ENCODE measurements at places on chromosomes 5 and 9.

GRCh38 chr9:16262477-16263261, 607.8 kb downstream of the BNC2 start:
- no peak for DNase-seq

GRCh38 chr5:134818776-134819175, 27.0 kb upstream of the C5orf24 start:
- no peak for DNase-seq

DNA sequence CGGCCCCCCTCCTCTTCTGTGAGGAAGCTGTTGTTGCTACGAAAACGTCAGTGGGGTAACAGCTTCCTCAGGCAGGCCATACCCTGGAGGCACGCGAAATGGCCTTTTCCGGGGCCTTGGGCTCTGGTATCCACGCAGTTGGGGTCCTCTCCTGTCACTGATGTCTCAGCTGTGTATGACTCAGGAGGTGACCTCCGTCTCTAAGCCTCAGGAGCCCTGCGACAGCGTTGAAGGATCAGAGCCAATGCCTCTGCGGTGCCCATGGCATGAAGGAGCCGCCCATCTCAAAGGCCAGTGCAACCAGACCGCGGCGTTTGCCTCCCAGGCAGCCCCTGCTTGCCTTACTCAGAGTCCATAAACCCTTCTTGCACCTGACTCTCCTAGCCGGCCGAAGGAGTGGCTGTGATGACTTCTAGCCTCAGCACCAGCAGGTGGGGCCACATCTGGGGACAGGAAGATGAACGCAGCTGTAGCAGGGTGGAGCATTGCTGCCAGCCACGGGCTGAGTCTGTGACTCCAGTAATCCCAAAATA, 1.0 kb upstream of the MXD3 start:
- DNase-seq: no peak

- no peak for DNase-seq
Observed at GRCh38 chr5:58410441-58410840, 49.4 kb downstream of the PLK2 start.

- DNase-seq: no peak
Observed at GRCh38 chr5:72228960-72229359, 91.1 kb downstream of the MRPS27 start.

- DNase-seq: no peak
Observed at GRCh38 chr5:7793895-7794294, 57.0 kb downstream of the CFAP90 start.

GRCh38 chr9:96067004-96067403, 191.5 kb downstream of the ERCC6L2 start:
- DNase-seq: no peak

GRCh38 chr9:104361207-104361606, 142.9 kb upstream of the OR13F1 start:
- DNase-seq: no peak

DNA sequence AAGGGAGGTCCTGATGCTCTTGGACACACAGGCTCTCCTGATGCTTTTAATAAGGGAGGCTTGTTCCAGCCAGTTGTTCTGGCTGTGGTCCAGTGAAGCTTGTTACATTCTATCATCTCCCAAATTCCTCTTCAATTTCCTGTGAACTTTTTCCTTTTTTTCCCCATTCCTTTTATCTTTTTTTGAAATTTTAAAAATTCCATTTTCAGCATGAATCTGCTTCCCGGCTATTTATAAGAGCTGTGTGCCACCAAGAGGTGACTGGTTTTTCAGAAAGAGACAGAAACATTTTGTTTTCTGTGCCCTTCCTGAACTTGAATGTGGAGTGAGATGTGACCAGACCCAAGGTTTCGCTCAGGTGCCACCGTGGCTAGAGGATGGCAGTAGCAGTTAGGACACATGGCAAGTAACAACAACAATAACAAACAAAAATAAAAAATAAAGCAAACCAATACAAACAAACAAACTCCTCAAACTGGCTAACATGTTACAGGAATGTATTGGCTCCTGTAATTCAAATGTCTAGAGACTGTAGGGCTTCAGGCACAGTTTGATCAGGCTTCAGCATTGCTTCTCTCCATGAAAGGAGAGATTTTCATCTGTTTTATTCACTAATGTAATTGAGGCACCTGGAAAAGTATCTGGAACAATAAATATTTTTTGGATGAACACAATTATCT, 121.1 kb downstream of the BOD1 start:
- DNase-seq: no peak

GRCh38 chr5:82673057-82673809, 395.1 kb upstream of the RPS23 start:
- no peak for DNase-seq

GRCh38 chr5:61417340-61417739, 85.3 kb downstream of the ZSWIM6 start:
- no peak for DNase-seq

DNA sequence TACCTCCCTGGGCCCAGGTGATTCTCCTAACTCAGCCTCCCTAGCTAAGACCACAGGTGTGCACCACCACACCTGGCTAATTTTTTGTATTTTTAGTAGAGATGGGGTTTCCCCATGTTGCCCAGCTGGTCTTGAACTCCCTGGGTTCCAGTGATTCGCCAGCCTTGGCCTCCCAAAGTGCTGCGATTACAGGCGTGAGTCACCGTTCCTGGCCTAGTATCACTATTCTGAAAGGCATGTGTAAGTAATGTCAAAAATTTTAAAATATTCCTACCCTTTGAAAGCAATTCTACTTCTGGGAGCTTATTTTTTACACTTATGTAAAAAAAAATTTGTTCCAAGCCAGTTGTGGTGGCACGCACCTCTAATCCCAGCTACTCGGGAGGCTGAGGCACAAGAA, 27.1 kb upstream of the TLE1 start:
- DNase-seq: no peak

DNA sequence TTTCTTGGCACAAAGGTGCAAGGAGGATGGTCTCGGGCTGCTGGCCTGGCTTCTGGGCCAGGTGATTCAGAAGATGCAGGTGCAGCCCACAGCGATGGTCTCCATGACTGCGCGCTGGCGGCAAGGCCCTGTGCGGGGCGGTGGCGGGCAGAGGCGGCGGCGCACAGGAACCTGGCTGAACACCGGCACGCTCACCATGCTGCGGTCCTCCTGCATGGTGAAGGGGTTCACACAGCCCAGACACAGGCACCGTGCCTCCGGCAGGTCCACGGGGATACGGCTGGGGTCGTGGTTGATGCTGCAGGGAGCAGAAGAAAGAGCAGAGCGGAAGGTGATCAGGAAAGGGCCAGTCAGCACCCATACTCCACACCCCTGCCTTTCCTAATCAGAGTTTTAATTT, 4.8 kb downstream of the IL17B start:
- no peak for DNase-seq

DNA sequence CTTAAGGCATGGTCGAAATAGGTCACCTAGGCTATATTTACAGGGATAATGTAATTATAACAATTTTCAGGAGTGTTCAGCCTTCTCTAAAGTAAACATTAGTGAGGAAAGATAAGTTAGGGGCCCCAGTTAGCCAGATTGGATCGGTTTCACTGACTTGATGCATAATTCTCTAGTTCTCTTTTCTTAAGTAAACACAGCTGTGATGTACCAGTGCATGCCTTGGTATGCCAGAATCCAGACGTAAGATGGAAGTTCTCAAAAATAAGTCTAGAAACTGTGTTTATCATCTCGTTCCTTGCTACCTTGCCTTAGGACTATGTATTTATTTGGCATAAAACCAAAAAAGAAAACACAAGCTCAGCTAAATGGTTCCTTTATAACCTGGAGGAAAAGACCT, 442.2 kb upstream of the CLINT1 start:
- DNase-seq: no peak

- no peak for DNase-seq
Observed at GRCh38 chr5:45411971-45412612, 284.1 kb downstream of the HCN1 start.

GRCh38 chr9:93684806-93685543, 108.6 kb downstream of the PHF2 start:
- no peak for DNase-seq

GRCh38 chr9:77769246-77769645, 121.1 kb upstream of the GNA14 start:
- no peak for DNase-seq

DNA sequence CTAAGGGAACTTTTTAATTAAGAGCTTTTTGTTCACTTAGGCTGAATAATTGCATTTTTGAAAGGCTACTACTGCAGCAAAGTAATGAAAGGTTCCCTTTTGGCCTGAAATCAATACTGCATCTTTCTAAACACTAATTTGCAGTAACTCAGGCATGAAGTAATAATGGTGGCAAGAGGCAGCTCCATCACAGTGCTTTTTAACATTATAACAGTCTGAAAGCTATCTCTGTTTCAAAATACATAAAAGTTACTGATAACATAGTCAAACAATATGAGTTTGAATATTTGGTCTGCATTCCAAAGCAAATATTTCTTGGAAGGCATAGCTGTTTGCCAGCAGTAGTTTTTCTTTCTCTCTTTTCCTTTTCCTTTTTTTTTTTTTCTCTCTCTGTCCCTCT, 113.4 kb downstream of the FBN2 start:
- DNase-seq: no peak

GRCh38 chr5:77312413-77312812, 101.9 kb downstream of the PDE8B start:
- DNase-seq: no peak

- DNase-seq: no peak
Observed at GRCh38 chr5:16863469-16863946, 72.6 kb downstream of the MYO10 start.

GRCh38 chr5:138643040-138643791, 68.0 kb upstream of the HSPA9 start:
- DNase-seq: no peak

DNA sequence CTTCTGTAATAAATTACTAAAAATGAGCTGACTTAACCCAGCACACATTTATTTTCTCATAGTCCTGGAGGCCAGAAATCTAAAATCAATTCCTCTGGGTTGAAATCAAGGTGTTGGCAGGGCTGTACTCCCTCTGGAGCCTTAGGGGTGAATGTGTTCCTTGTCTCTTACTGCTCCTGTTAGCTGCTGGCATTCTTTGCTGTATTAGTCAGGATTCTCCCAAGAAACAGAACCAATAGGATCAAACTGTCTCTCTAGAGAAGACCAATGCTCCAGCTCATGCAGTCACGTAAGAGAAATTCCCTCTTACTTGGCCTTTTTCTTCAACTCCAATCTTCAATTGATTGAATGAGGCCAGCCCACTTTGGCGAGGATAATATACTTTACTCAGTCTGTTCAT, 15.3 kb upstream of the CD180 start:
- DNase-seq: no peak

GRCh38 chr9:1938675-1939170, 76.4 kb upstream of the SMARCA2 start:
- DNase-seq: peak; percentile 56

- DNase-seq: no peak
Observed at GRCh38 chr5:141694479-141694878, 12.4 kb upstream of the ARAP3 start.

DNA sequence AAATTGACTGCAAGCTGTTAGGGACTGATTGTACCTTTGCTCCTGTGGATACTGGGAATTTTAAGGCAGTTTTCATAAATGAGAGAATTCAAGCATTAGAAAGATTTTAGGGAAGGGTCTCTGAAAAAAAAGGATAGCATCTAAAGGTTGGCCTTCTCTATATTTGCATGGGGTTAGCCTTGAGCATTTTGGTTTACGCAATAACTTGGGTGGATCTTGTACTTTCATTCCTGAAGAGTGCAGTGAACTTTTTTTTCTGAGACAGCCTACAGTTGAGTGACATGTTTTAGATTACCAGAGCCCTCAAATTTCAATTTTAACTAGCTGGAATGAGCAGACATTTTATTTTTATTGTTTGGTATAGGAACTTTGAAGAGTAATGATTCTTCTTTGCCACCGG, 91.6 kb upstream of the NR3C1 start:
- no peak for DNase-seq

DNA sequence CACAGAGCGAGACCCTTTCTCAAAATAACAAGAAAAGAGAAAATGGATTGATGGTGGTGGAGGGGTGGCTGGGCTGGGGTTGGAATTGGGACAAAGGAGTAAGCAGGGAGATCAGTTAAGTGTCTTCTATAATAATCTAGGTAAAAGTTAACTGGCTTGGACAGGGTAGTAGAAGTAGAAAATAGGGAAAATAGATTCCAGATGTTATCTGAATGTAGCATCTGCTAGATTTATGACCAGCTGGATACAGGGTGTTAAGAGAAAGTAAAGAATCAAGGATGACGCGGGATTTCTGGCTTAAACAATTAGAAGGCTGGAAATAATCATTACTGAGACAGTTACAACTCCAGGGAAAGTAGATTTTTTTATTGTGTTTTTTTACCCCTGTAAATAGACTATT, 13.0 kb downstream of the PPP6C start:
- no peak for DNase-seq

DNA sequence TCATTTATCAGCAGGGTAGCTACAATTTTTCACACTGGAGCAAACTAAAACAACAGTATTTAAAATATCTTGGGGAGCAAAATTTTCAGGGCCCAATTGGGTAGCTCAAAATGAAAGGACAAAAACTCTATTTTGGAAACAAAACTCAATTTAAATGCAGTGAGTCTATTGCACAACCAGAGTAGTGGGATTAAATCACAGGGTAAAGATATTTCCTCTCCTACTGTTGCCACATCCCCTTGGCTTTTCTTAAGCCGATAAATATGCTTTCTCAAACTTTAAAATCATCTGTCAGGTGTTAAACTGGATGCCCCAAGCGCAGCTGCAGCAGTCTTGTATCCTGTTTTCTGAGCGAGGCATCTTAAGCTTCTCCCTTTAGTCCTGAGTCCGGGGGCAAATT, 1474.3 kb upstream of the CDH9 start:
- DNase-seq: no peak

- no peak for DNase-seq
Observed at GRCh38 chr5:149045089-149045460, 17.8 kb downstream of the SH3TC2 start.

DNA sequence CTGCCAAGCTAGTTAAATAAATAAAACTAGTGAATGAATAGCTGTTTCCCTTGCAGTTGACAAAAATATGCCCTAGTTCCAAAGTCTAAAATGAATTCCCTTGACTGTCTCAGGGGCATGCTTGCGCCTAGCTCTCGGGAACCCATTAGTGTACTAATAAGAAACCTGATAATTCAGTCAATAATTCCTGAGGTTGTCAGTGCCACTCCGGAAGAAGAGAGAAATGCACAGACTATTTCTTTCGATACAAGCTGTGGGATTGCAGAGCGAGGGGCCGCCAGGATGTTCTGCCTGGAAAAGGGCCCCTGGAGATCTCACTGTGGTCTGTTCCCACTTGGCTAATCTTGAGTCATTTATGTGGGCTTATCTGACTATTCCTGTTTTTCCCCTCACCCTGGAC, 56.4 kb upstream of the LARP1 start:
- no peak for DNase-seq

- no peak for DNase-seq
Observed at GRCh38 chr9:126773004-126773607, 31.7 kb upstream of the ZBTB43 start.

GRCh38 chr5:42597318-42597937, 159.2 kb upstream of the CCDC152 start:
- DNase-seq: no peak

DNA sequence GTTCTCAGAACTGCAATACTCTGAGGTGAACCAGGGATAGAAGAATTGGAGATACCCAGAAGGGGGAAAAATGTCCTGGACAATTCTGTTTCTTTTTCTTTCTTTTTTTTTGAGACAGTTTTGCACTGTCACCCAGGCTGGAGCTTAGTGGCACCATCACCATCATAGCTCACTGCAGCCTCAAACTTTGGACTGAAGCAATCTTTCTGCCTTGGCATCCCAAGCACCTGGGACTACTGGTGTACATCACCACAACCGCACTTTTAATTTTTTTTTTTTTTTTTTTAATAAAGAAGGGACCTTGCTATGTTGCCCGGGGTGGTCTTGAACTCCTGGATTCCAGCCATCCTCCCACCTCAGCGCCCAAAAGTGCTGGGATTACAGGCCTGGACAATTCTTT, 1.9 kb downstream of the EMB start:
- no peak for DNase-seq

Measured in GM13977 (cell line).